NCI-H2227 treated with DMSO at 0.1 percent for 48 hours (cell line): ENCODE measurements at places on chromosomes 1 and 21.

DNA sequence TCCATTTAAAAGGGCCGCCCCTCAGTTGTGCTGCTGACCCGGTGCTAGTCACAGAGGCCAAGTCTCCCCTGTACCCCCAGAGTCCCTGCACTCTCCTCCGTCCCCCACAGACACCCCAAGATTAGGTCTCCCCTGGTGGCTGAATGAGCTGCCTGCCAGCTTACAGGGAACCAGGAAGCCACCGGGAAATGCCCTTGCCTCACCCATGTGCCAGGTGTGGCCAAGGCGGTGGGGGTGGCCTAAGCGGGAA is 32.7 kb downstream of the HSPG2 start:
- DNase-seq = no peak

- DNase-seq = peak; percentile 46
These were observed 32.9 kb downstream of the SCYL3 start for GRCh38 chr1:169860750-169861149.

DNA sequence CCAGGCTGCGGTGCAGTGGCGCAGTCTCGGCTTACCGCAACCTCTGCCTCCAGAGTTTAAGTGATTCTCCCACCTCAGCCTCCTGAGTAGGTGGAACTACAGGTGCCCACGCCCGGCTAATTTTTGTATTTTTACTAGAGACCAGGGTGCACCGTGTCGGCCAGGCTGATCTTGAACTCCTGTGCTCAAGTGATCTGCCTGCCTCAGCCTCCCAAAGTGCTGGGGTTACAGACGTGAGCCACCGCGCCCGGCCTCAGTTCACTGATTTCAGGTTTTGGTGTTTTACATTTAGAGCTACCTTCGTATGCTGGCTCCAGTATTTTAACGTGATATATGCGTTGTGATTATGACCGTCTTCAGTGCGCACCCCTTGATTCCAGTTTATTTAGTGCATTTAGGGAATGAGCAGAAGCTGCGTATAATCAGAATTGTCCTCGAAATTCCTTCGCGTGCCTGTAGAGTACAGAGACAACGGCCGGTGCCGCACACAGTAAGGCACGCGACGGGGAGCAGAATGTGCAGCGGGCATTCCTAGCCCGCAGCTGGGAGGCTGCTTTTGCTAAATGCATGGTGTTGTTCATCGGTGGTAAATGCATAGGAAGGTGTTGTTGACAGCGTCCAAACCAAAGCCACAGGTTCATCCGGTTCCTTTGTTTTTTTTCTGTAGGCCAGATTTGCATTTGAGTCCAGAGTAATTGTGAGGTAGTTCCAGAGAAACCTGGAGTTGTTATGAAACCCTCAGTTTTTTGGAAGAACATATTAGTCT is 48.9 kb upstream of the DIP2A start:
- no peak for DNase-seq

GRCh38 chr1:165737196-165737595 is 31.5 kb downstream of the TMCO1 start:
- DNase-seq = no peak

- DNase-seq = no peak
These were observed 54.2 kb downstream of the SH3GLB1 start for GRCh38 chr1:86758570-86758969.

GRCh38 chr1:21956720-21957552 is 19.8 kb upstream of the HSPG2 start:
- no peak for DNase-seq

GRCh38 chr1:239348635-239349353 is 37.6 kb upstream of the CHRM3 start:
- DNase-seq = no peak

- DNase-seq = no peak
These were observed 24.2 kb downstream of the HSPA13 start for GRCh38 chr21:14358775-14359174.

DNA sequence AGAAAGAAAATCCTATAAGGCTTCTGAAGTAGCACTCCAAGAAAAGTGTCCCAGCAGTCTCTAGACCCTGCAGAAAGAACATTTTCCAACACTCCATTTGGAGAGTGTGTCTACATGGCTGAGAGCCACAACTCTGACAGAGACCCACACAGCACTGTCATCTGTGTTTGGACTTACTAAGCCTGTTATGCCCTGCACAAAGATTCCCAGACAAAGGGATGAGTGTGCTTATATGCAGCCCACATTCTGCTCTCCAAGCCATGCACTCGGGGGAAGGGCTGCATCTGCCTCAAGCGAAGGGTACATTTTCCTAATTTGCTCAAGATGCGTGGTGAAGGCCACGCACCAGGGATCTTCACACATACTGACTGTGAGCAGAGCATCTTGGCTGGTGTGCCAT is 24.4 kb upstream of the SLAMF6 start:
- no peak for DNase-seq

GRCh38 chr1:41038110-41038509 is 16.6 kb upstream of the SLFNL1 start:
- no peak for DNase-seq

- no peak for DNase-seq
These were observed 216.2 kb downstream of the SDCCAG8 start for GRCh38 chr1:243471754-243472745.

- no peak for DNase-seq
These were observed 49.1 kb downstream of the ERI3 start for GRCh38 chr1:44305962-44306422.
